Gastroesophageal sphincter (tissue), 4 donors: ENCODE measurements at places on chromosomes 11 and 22. TPM values are rescaled to one million over a fixed set of nuclear protein-coding genes. Genes with fewer than 3 reads are reported as not detected.

DNA sequence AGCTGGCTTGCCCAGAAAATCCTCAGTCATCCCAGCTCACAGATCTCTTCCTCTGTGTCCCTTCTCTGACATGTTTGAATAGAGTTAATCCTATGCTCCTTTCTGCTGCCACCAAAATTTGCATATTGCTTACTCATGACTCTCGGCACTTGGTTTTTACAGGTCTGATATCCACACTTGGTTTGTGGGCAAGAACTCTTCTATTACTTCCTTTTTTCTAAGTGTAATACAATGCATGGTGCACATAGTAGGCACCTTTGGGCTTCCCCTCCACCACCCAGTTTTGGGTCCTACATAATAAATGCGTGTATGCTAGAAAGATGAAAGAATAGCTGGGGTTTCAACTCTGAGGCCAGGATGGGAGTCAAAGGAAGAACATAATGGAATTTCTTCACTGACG, 69.7 kb upstream of the GRK3 start:
- no peaks in the 10 kb centered on the region for H3K36me3 ChIP-seq
- no peak overlapping the region for H3K4me3 ChIP-seq
- H3K27me3 ChIP-seq = no peaks in the 10 kb centered on the region
- H3K27ac ChIP-seq = no peak overlapping the region
- ATAC-seq = no peak

- H3K27ac ChIP-seq = no peak overlapping the region
- H3K4me3 ChIP-seq = no peak overlapping the region
- H3K36me3 ChIP-seq = no peaks in the 10 kb centered on the region
- ATAC-seq = no peak
Observed at GRCh38 chr11:87144252-87144651, 106.5 kb downstream of the TMEM135 start.

DNA sequence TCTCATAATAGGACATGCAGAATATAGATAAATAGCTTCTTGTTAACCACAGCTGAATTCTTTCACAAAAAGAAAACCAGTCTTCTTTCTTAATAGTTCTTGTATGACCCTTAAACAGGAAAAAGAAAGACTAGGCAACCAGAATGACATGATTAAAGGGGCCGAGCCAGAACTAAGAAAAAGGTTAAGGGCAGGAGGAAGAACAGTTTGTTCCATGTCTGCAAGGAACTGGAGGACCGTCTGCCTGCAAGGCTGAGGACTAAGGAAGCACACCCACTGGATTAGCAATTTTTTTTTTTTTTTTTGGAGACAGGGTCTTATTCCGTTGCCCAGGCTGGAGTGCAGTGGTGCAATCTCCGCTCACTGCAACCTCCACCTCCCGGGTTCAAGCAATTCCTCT, 26.0 kb upstream of the TMPRSS5 start:
- no peak overlapping the region for H3K27ac ChIP-seq
- H3K4me3 ChIP-seq = no peak overlapping the region
- H3K36me3 ChIP-seq = peaks cover 3% of the 10 kb centered on the region
- no peaks in the 10 kb centered on the region for H3K27me3 ChIP-seq
- ATAC-seq = no peak

DNA sequence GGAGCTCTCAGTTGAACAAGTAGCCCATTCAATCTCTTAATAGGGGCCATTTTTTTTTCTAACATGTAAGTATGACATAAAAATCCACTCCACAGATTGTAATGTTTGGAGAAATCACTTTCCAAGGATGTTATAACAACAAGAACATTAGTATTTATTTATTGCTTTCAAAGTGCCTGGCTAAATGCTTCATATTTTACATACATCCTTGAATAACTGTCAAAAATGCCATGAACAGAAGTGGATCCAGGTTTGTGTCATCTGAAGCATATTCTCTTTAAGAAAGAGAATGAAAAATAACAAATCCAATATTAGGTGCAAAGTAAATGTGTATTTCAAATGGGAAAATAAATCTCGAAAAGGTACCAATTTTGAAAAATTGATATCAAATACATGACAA, 344.0 kb upstream of the FAT3 start:
- H3K27ac ChIP-seq = no peak overlapping the region
- H3K27me3 ChIP-seq = no peaks in the 10 kb centered on the region
- H3K36me3 ChIP-seq = no peaks in the 10 kb centered on the region
- no peak for ATAC-seq
- H3K4me1 ChIP-seq = no peaks in the 10 kb centered on the region

DNA sequence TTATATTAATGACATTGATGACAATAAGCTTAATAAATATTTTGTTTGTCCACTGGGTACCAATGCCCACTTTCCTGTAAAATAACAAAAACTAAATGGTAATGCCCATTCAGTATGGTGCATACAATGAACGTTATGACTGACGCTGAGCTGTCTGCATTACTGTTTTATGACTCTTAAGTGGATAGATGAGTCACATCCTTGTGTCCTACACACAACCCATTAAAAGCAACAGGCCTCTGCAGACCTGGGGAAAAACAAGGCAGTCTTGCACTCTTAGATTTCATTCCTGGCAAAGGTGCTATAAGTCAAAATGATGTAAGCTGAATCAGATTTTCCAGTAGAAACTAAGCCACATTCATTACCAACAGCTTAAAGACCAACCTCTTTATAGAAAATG, 176.3 kb upstream of the TMEM45B start:
- H3K27ac ChIP-seq = no peak overlapping the region
- H3K36me3 ChIP-seq = no peaks in the 10 kb centered on the region
- H3K27me3 ChIP-seq = peaks cover 3% of the 10 kb centered on the region
- no peaks in the 10 kb centered on the region for H3K4me1 ChIP-seq

GRCh38 chr11:37630866-37631265, 1032.8 kb upstream of the RAG2 start:
- ATAC-seq = no peak
- no peak overlapping the region for H3K27ac ChIP-seq
- H3K36me3 ChIP-seq = no peaks in the 10 kb centered on the region

GRCh38 chr11:20963596-20963995, 294.2 kb downstream of the NELL1 start:
- H3K4me3 ChIP-seq = no peak overlapping the region
- H3K27ac ChIP-seq = no peak overlapping the region
- no peak for ATAC-seq
- H3K36me3 ChIP-seq = no peaks in the 10 kb centered on the region

DNA sequence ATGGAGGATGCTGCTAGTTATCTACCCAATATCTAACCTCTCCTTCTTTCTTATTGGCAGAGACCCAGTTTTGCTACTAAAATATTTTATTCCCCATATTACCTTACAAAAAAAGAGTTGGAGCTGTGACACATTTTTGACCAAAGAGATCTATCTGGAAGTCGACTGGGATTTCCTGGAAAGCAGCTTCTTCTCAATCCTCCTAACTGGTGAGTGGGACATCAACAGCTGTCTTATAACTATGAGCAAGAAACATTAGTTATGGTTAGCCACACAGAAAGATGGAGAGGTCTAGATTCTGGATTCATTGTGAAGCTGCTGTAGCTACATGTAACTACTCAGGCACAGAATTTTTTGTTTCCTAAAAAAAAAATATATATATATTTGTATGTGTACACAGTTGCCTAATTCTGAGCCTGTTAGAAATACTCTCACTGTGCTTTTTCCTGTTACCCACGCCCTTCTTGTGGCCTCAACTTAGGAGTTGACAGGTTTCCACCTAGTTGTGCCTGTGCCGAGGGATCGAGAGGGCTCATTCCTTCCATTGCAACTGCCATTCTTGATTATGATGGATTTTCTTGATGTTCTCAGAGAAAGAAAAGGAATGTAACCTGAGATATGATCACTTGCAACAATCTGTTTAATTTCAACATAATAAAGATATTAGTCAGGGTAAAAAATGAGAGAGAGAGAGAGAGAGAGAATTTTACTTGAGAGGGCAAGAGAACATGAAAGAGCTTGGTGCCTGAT, 142.0 kb downstream of the SLC17A6 start:
- no peak overlapping the region for H3K27ac ChIP-seq
- H3K36me3 ChIP-seq = no peaks in the 10 kb centered on the region
- ATAC-seq = no peak
- no peak overlapping the region for H3K4me3 ChIP-seq
- H3K4me1 ChIP-seq = no peaks in the 10 kb centered on the region

DNA sequence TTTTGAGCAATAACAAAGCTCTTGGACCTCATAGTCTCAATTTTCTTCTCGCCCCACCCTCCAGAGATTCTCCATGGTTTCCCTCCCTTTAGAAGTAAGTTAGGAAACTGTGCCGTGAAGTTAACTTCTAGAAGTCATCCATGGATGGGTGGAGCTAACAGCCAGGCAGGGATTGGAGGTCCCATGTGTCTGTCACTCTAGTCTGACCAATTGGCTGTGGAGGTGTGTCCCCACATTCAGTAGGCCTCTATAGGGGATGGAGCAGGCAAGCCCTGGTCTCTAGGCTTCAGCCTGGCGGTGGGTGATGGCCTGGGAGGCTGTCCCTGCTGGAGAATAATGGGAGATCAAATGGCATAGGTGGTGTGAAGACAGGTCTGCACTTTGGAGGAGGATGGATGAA, 50.7 kb downstream of the TP53I11 start:
- ATAC-seq = peak; percentile 57
- no peak overlapping the region for H3K27ac ChIP-seq
- no peak overlapping the region for H3K4me3 ChIP-seq
- no peaks in the 10 kb centered on the region for H3K27me3 ChIP-seq
- H3K4me1 ChIP-seq = no peaks in the 10 kb centered on the region
- H3K36me3 ChIP-seq = no peaks in the 10 kb centered on the region

- no peak overlapping the region for H3K27ac ChIP-seq
- H3K4me1 ChIP-seq = no peaks in the 10 kb centered on the region
- peaks cover 58% of the 10 kb centered on the region for H3K36me3 ChIP-seq
- H3K4me3 ChIP-seq = no peak overlapping the region
- no peaks in the 10 kb centered on the region for H3K27me3 ChIP-seq
Observed at GRCh38 chr11:72309074-72309598, 65.2 kb upstream of the PHOX2A start.

DNA sequence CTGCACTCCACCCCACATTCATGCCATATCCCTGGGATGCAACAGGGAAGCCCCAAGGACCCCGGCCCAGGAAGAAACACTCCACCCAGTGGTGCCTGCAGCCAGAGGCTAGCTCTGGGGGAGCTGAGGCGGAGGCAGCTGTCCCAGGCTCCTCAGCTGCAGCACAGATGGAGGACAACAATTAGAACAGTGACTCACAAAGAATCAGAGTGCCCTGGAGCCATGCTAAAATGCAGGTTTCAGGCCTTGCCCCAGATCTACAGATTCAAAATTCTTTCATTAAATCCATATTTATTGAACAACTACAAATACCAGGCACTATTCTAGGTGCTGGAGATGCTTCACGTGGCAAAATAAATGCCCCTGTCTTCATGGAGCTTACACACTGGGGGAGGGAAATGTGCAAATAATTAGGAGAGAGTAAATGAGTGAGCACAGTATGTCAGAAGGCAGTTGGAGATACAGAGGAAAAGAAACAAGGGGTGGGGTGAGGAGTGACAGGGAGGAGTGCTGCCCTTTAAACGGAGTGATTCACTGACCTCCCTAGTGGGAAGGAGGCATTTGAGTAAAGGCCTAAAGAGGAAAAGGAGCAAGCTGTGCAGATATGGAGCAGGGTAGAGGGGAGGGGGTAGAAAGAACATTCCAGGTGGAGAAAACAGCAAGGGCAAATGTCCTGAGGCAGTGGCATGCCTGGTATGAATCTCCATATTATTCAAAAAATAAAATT, 73.3 kb upstream of the CSNK2A3 start:
- H3K4me3 ChIP-seq = no peak overlapping the region
- H3K36me3 ChIP-seq = no peaks in the 10 kb centered on the region
- peaks cover 56% of the 10 kb centered on the region for H3K4me1 ChIP-seq
- H3K27ac ChIP-seq = peak overlapping the region; percentile 72

DNA sequence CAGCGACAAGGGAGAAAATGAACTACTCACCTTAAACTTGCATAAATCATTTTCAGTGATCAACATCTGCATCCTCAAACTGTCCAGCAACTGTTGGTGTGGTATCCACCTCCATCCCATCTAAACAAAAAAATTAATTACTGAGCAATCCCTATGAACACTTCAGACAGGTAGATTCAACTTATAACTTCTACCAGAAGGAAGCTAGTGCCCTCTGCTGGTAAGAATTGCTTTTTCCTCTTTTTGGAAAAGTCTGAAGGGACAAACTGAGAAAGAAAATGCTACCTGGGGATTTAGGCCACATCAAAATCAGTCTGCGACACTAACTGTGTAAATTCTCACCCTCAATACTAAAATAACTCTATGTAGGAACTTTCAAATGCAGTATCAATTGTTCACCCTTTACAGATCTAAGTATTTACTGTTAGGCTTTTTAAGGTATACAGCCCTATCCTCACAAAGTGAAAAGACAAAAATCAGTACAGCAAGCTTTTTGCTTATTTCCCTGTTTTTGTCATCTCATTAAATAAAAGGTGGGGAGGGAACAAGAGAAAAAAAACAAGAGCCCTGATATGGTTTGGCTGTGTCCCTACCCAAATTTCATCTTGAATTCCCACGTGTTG, 17.9 kb downstream of the CLNS1A start:
- no peaks in the 10 kb centered on the region for H3K27me3 ChIP-seq
- peaks cover 5% of the 10 kb centered on the region for H3K36me3 ChIP-seq
- H3K4me1 ChIP-seq = no peaks in the 10 kb centered on the region
- H3K4me3 ChIP-seq = no peak overlapping the region
- no peak for ATAC-seq

DNA sequence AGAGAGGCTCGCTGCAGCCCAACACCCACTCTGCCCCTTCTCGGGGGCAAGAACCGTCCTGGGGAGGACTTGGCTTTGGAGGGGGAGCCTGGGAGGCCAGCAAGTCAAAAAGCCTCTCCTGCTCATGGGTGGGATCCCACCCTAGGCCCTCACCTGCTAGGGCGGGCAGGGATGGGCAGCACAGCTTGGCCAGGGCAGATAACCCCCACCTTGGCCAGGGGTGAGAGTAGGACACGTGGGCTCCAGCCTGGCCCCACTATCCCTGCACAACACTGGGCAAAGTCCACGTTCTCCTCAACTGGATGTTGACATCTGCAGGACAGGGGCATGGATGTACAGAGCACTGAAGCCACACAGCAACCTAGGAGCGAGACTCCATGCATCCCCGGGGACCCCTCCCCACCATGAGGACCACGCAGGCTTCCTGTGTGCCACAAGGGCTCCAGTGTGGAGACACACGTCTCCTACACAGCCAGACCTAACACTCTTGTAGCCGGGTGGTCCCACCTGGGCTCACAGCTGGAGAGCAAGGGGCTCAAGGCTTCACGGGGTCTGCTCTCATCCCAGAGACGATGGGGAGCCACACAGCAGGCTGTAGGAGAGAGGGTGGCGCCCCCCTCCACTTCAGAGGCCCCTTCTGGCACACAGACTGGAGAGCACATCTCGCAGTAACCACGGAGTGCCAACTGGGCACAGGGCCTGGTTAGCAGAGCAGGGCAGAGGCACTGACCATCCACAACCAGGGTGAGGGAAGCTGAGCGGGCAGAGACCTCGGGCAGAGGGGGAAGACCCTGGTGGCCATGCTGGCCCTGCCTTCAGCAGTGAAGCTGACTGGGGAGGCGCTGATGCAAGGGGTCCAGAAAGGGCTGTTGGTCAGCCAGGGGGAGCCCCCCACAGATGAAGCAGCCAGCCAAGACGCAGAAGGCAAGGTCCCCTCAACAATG, 171.1 kb downstream of the CRYBB2 start:
- no peaks in the 10 kb centered on the region for H3K4me1 ChIP-seq
- no peak overlapping the region for H3K27ac ChIP-seq
- H3K27me3 ChIP-seq = no peaks in the 10 kb centered on the region
- no peak for ATAC-seq
- H3K36me3 ChIP-seq = no peaks in the 10 kb centered on the region

PHETA2 gene
- total RNA-seq = 32.1 TPM

TNNT3 gene
- 1.7 TPM for total RNA-seq

TRIOBP gene
- 128 TPM for total RNA-seq

CEND1 gene
- 0.62 TPM for total RNA-seq

IFITM1 gene
- 29.9 TPM for total RNA-seq

LRRC55 gene
- not detected for total RNA-seq

UPK2 gene
- not detected for total RNA-seq

PCSK7 gene
- 36.3 TPM for total RNA-seq

BCL2L13 gene
- 93.5 TPM for total RNA-seq
